ENCODE measurements at places on chromosomes 13 and 19.

GRCh38 chr13:40391788-40392187 is 274.7 kb downstream of the FOXO1 start:
- no peak for DNase-seq

GRCh38 chr19:33207040-33207620 is 13.0 kb downstream of the LRP3 start:
- DNase-seq, result no peak

- DNase-seq, result no peak
Measured at GRCh38 chr13:42038661-42039456, 9.6 kb upstream of the DGKH start.

GRCh38 chr13:113022745-113023574 is 53.9 kb downstream of the MCF2L start:
- DNase-seq, result no peak

DNA sequence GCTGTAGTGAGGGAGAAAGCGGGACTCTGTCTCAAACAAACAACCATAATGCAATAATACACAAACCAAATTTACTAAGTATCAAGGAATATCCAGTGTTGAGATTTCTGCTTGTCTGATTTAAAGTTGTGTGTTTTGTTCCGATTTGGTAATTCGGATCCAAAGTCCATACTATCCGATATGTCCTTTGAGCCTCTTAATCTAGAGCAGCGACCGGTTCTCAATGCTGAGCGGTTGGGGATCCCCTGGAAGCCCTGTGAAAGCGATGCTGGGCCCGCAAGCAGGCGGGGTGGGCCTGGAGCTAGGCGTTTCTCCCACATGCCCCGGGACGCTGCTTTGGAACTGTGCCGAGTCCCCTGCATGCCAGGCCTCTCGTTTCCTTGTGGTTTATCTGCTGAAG is 20.2 kb downstream of the C19orf44 start:
- no peak for DNase-seq

GRCh38 chr13:67042556-67042955 is 187.6 kb downstream of the PCDH9 start:
- DNase-seq, result no peak

DNA sequence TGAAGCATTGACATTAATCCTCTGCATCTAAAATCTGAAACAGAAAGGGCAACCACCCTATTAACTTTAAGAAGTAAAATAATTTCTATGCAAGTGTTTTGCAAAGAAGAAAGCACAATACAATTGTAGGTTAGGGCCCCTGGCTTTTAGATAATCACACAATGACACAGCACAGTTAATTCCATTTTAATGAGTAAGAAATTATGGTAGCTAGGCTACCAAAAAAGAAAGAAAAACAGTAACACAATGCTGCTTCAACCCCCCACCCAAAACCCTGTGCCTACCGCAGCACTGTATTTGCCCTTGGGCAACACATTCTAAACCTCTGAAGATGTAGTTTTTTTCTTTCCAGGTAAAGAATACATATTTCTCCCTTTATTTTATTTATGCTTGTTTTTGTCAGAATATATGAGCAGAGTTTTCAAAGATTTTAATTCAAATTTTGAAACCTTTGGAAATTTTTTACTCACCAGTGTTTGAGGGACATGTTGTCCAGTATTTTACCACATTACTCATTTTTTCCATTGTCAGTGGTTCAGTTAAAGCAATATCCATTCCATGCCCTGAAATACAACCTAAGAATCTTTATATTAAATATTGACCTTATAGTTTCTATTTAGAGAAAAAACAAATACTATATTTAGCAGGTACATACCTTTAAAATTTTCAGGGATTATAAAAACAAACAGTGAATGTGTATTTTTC is 21.1 kb downstream of the SOHLH2 start:
- DNase-seq, result no peak

DNA sequence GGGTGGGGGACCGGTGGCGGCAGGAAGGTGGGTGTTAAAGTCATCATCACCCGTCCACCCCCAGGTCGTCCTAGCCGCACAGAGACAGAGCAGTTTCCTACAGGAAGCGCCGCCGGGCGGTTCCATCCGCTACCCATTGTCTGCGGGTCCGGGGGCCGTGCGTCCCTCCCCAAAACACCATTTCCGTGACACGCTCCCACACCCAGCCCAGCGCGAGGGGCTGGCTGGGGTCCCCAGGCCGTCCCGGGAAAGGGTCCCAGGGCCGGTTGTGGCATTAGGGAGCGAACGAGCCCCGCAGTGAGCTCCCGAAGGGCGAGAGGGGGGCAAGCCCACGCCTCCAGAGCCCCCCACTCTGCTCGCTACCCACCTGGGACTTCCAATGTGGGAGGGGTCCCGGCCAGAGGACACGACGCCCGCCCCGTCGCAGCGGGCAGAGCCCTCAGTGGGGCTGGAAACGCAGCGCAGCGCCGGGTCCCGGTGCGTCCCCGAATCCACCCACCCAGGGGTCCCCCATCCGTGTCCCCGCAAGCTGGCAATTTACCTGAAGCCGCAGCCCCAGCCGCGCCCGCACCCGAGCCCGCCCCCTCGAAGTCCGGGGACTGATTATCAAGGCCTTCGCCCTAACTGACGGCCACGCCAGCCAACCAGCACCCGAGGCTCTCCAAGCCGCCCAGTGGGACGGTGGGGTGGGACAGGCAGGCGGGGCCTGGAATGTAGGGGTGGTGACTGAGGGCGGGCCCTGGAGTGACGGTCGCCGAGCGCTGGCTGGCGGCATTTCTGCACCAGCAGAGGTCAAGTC is at the start of gene KANK3:
Gene KANK3 (minus strand): TSS at position 579 of the 799 bp plus-strand sequence. CDS start 5,434 bp downstream, outside the sequence.
- peak; percentile 96 for DNase-seq

DNA sequence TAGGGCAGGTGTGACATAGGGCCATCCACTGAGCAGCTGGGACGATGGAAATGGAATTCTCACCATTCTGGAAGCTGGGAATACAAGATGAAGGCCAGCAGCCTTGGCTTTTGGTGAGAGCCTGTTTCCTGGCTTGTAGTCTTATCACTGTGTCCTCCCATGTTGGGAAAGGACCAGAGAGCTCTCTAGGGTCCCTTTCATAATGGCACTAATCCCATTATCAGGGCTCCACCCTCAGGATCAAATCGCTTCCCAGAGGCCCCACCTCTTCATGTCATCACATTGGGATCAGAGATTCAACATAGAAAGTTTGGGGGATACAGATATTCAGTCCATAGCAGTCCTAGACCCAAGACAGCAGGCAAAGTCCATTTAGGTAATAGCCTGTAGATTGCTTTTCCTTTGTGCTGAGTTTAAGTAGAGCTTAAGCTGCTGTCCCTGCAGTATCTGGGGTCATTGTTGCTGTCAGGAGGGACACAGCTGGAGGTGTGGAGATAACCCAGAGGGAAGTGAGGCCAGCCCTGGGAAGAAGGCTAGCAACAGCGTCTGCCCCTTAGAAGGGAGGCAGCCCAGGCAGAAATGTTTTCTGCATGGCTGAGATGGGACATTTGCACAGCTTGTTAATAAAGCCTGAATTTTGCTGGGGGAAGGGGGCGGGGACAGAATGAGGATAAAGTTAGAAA is 136.5 kb upstream of the GPR12 start:
- DNase-seq, result no peak

- no peak for DNase-seq
Measured at GRCh38 chr19:12513531-12514061, 29.0 kb upstream of the ZNF709 start.

GRCh38 chr19:34254046-34254697 is at the start of gene GARRE1:
Gene GARRE1 (plus strand): TSS chr19:34254554. CDS start chr19:34300474, 45,920 bp downstream.
- peak; percentile 91 for DNase-seq

DNA sequence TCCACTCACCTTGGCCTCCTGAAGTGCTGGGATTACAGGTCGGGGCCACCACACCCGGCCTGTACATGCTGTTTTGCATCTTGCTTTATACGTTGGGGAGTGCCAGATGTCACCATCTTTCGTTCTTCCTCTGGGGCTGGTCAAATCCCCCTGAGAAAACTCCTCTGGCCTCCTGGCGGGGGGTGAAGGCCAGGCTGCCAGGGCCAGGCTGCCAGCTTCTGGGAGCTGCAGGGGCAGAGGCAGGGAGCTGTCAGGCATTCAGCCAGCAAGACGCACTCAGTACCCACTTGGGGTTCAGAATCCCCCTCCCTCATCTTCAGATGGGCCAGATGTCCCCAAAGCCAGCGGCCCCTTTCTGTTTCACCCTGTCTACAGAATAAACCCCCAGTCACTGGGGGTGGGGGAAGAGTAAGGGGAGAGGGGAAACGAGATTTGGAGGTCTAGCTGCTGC is 16.1 kb downstream of the ZSWIM9 start:
- no peak for DNase-seq

DNA sequence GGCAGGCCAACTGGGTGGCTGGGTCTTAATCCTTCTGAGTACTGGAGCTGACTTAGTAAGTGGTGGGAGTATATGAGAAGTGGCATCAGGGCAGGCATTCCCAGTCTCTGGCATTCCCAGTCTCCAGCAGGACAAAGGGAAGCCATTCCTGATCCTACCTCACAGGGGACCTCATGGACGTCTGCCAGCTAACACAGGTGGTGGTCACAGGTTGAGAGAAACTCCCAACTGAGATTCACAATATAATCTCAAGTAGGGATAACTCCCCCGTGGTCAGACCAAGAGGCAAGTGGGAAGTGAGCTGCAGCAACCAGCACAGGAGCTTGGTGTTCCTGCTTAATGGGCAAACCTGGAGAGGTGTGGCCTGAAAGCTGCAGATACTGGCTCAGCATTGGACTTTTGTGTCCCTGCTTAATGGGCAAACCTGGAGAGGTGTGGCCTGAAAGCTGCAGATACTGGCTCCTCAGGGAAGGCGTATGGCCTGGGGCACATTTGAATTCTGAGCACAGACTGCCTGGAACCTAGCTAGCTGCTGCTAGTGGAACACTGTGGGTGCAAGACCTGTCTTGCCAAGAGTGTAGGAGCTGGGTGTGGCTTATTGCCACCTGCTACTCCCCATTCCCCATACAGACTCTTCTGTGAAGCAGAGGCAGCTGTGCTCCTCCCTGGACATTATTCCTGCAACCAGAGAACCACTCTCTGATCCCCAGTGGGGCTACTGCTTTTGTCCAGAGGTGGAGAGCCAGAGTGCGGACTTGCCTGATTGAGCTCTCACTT is 25.9 kb upstream of the OR10H2 start:
- no peak for DNase-seq

Data from suppressor macrophage (primary cell).